ENCODE measurements at places on chromosomes 13 and 19.
A peak's percentile ranks its signal among the peaks of the same experiment; 100 is the strongest.

GRCh38 chr19:45104658-45105349 is 11.8 kb downstream of the PPP1R37 start:
- no peak for DNase-seq

DNA sequence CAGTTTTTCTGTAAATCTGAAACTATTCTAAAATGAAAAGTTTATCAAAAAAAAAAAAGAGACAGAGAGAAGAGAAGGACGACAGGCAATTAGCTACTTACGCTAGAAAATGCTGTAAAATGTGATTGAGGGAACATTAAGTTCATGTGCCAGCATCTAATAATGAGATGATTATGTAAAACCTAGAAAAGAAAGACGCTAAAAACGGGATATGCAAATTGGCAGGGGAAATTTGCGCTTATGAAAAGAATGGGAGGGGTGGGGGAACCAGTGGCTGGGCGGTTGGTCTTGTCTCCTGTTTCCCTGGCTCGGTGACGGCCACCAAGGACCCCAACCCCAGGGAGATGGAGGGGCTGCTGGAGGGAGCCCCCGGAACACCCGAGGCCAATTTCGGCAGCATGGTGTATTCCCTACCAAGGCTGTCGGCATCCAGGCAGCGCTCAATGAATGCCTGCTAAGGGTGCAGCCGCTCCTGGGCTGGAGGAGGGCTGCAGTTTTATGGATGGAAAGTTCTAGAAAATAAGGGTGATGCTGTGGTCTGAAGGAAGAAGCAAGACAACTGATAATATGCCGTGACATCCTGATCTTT is 34.2 kb downstream of the GNG7 start:
- DNase-seq = no peak

- DNase-seq = no peak
Measured at GRCh38 chr19:2167896-2168618, 4.3 kb downstream of the DOT1L start.

GRCh38 chr19:34104096-34104495 is 68.2 kb upstream of the LSM14A start:
- no peak for DNase-seq

- DNase-seq = peak; percentile 39
Measured at GRCh38 chr19:34173193-34173956, 1.1 kb downstream of the LSM14A start.

DNA sequence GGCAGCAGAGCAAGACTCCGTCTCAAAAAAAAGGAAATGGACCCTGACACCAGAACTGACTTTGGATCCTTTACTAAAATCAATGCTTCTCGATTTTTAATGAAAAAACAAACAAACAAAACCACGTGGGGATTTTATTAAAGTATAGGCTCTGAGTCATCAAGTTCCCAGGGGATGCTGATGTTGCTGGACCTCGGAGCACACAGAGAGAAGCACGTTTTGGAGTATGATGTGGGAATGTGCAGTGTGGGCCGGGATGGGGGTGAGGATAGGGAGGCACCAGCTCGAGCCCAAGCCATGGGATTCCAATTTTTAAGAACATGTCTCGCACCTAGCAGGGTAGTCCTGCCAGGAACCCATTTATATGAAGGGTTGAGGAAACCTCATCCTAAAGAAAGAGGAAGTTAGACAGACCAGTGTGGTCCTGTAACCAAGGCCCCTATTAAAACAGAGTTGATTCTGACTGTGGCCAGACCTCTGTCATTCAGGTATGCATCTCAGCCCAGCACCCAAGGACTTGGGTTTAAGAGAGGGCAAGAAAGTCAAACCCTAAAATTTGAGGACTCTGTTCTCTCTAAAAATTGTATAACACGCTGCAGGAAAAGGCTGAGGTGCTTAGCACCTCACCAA is 6.4 kb downstream of the FLT1 start:
- DNase-seq = no peak

GRCh38 chr13:31274390-31274789 is 74.6 kb downstream of the B3GLCT start:
- no peak for DNase-seq

- no peak for DNase-seq
Measured at GRCh38 chr19:6354098-6354674, 7.1 kb upstream of the CLPP start.

DNA sequence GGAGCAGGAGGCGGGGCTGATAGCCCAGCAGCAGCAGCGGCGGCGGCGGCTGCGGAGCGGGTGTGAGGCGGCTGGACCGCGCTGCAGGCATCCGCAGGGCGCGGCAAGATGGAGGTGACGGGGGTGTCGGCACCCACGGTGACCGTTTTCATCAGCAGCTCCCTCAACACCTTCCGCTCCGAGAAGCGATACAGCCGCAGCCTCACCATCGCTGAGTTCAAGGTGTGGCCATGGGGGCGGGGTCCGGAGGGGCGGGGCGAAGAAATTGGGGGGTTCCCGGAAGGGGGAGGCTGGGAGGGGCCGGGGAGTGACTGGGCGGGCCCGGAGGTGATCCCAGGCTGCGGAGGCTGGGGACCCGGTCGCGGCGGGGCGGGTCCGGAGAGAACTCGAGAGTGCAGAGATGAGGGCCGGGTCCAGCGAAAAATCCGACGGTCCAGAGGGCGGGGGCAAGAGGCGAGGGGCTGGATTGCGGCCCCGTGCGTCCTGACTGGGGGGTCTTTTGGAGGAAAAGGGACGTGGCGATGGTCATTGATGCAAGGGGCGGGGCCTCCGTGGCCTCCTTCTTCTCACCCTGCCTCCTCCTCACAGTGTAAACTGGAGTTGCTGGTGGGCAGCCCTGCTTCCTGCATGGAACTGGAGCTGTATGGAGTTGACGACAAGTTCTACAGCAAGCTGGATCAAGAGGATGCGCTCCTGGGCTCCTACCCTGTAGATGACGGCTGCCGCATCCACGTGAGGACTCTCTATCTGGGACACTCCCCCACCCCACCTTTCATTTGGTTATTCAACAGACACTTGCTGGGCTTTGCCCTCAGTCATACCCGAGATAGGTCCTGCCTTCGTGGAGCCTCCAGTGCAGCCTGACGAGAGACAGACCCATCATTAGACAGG is at the start of gene TBCB:
Gene TBCB, plus strand, starts transcription at position 16 of the 891 bp plus-strand sequence. Its CDS starts 93 bp downstream, at position 109.
- peak; percentile 94 for DNase-seq

DNA sequence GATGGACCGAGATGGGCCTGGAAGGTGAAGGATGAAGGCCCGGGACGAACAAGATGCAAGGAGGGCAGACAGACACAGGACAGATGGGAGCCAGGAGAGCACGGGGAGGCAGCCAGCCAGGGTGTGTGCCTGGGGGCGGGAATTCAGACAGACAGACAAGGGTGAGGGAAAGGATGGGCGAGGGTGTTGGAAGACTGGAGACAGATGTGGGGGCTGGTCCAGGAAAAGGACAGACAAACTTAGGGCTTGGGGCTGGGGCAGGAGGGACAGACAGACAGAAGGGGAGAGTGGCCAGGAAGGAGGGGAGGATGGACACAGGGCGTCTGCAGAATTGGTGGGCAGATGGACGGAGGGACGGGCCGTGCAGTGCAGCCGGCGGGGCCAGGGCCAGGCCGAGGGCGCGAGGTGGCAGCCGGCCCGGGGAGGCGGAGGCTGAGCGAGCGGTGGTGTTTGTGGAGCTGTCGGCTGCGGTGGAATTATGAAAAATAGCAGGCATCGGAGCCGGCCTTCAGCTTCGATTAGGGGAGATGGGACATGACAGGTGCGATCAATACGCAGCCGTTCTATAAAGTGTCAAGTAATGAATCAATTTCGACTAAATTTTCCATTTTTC is 4.6 kb upstream of the ERFL start:
- DNase-seq = no peak

- DNase-seq = no peak
Measured at GRCh38 chr13:49638744-49639072, 10.4 kb downstream of the ARL11 start.

GRCh38 chr13:113596321-113597200 is 12.0 kb downstream of the TFDP1 start:
- no peak for DNase-seq

Data from stimulated activated CD4-positive, alpha-beta T cell treated with anti-CD3 and anti-CD28 coated beads, Interleukin-15, amount 100 ng/mL, for 24 hours (primary cell).